Activated naive CD4-positive, alpha-beta T cell (primary cell): ENCODE measurements at places on chromosomes 13 and 19.

- DNase-seq: no peak
These were observed 6.6 kb downstream of the SMAD9 start for GRCh38 chr13:36913463-36913862.

DNA sequence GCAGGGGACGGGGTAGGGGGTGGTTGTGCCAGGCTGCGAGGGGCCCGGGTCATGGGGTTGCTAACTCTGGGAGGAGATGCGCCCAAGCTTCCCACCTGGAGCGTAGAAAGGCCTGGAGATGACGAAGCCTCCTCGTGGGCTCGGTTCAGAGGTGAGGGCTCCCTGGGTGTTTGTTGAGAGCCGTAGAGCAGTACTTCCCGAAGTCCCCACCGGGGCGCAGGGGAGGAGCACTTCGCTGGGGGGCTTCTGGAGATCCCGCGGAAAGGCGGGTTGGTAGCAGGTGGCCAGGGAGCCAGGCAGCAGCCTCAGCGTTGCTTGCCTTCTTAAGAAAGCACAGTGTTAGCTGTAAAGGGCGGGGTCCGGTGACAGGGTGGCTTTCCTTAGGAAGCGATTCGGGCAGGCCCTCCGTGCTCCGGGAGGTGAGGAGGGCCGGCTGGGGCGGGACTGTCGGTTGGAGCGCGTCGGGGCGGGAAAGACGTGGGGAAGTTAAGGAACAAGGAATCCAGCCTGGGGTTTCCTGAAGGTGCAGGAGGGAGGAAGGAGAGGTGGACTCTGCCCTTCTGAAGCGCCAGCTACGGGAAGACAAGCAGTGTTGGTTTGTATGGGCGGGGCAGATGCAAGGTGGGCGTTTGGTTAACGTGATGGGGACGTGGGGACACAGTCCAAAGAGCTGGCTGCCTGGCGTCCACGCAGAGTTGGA is 3.3 kb downstream of the VSTM2B start:
- no peak for DNase-seq

GRCh38 chr13:98350746-98351330 is 173.8 kb upstream of the RNF113B start:
- DNase-seq: no peak

GRCh38 chr13:99969919-99970650 is 1.5 kb downstream of the ZIC5 start:
- no peak for DNase-seq
